ENCODE measurements at places on chromosomes 3 and 15.

- DNase-seq: no peak
Observed at GRCh38 chr15:80259942-80260510, 8.0 kb upstream of the CTXND1 start.

DNA sequence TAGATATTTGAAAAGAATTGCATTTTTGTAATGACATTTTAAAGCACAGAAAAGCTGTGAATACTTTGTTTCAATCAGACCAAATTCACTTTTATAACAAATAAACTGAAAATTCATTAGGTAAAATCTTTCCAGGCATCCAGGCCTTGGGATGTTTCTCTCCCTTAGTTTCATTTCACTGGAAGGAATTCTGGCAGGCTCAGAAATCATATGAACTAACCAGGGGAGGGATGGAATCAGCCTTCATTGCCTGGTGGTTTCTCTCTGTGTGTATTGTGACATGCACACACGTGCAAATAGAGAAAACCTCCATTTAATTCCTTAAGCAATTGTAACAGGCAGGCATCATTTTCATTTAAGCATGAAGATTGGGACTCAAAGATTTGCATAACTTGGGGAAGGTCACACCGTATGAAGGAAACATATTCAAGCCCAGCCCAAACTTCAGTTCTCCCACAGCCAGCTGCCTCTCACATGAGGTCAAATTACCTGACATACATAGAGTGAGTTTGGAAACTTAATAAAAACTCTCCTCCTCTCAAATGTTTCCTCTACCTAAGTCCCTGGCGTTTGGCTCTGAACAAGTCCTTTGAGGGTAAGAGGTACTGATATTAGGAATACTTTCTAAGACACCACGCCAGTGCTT is 376.1 kb upstream of the MCTP2 start:
- DNase-seq: no peak

- DNase-seq: no peak
Observed at GRCh38 chr15:22265056-22265945, 185.0 kb downstream of the OR4M2 start.

GRCh38 chr3:6097021-6097420 is 763.9 kb upstream of the GRM7 start:
- DNase-seq: no peak

DNA sequence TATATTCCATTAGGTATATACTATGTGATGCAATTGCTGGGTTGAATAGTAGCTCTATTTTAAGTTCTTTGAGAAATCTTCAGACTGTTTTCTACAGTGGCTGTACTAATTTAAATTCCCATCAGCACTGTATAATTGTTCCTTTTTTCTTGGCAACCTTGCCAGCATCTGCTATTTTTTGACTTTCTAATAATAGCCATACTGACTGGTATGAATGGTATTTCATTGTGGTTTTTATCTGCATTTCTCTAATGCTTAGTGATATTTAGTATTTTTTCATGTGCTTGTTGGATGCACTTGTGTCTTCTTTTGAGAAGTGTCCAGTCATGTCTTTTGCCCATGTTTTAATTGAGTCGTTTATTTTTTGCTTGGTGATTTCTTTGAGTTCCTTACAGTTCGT is 145.1 kb upstream of the PLSCR5 start:
- no peak for DNase-seq

DNA sequence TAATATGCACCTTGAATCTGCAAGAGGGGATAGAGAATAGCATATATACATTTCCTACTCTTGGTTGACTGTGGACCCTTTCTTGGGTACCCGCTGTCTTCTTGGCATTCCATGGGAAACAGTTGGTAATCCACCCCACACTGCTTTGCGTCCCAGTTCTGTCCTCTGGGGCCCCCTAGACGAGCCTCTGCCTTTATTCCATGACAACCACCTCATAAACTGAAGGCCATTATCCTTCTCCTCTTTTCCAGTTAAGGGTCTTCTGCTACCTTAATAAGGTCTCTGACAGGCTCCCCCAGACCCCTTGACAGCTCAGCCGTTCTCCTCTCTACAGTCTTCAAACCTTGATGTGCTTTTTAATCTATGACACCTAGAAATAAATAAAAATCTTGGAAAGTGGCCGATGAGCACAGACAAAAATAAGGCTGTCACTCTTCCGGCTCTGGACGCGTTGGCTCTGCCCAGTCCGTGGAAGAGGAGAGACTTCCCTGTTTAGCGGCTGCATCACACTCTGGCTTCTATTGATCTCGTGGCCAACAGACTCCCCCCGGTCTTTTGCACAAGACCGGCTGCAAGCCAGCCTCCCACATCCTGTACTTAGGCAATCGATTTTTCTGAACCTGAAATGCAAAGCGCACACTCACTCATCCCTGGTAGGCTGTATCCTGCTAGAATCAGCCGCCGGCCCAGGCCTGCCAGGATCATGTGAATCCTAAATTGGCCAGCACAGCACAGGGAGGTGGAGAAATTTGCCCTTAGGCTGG is 251.0 kb upstream of the TLE3 start:
- DNase-seq: no peak

DNA sequence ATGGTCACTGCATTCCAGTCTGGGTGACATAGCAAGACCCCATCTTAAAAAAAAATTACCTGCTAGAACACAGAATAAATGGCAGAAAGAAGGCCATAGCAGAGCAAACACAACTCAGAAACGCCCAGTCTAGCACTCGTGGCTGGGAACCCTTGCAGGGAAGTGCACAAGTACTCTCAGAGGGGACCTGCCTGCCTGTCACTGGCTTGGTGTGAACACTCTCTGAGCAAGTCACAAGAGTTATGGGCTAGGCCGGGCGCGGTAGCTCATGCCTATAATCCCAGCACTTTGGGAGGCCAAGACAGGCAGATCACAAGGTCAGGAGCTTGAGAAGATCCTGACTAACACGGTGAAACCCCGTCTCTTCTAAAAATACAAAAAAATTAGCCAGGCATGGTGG is 17.2 kb downstream of the SFMBT1 start:
- no peak for DNase-seq

GRCh38 chr3:195815169-195815771 is 3.5 kb upstream of the MUC4 start:
- no peak for DNase-seq

GRCh38 chr3:58254144-58254543 is 16.6 kb downstream of the ABHD6 start:
- no peak for DNase-seq

DNA sequence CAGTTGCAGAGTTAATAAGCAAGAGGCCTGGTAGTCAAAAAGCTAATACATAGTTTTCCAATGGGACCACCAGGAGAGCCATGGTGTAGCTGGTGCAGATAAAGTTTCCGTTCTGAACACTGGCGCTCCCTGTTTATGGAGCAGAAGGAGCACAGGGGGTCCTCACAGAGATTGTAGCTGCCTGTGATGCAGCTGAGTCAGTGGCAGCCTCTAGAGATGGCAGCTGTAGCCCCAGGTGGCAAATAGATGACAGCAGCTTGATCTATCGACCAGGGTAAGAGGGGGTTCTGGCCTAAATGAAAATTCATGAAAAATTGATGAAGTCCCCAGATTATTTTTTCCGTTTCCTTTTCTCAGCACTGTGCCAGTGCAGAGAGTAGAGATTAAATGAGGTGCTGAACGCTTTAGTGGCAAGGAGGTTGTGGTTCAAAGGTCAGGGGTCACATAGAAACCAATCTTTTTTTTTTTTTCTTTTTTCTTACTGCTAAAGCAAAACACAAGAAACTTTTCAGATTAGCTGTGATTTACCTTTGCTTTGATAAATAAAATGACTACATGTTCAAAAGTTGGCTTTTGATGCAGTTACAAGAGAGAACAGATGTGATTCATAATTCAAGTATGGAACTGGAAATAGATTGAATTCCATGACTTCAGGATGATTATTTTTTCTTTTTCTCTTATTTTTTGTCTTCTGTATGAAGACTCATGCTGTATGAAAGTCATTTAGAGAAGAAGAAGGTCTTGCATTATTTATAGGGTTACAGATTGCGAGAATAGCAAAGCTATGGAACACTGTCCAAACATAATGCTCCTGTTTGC is 63.3 kb downstream of the ROBO2 start:
- DNase-seq: no peak

DNA sequence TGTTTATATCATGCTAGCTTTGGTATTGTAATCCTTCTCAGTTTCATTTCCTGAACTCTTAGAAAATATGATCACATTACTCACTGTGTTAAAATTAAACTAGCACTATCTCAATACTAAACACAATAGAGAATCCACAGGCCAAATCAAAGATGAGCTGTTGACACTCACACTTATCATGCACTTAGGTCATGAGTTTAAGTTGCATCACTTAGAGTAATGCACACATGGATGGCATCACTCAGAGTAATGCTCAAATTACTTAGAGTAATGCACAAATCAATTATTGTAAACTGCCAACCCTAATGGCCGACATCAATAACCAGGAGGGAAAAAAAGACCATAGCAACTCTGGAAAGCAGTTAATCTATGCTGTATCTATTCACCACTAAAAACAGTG is 40.0 kb upstream of the MCF2L2 start:
- DNase-seq: no peak

DNA sequence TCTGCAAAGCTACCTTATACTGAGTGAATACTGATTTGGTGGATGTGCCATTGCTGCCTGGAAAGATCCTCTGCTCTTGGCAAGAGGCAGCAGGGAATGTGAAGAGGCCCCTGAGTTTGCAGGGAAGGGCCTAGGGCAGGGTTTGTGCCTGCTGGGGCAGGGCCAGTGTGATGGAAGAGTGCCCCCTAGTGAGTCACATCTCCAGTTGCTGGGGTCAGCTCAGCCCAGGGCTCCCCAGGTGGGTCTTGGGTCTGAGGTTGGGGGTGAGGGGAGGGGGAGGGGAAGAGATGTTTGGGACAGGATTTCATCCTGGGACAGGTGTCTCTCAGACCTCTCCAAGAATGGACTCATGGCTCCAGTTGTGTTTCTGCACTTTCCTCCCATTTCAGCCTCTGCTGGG is 4.1 kb upstream of the AMOTL2 start:
- no peak for DNase-seq

GRCh38 chr3:43620831-43621655 is 768 bp downstream of the ANO10 start:
- no peak for DNase-seq

DNA sequence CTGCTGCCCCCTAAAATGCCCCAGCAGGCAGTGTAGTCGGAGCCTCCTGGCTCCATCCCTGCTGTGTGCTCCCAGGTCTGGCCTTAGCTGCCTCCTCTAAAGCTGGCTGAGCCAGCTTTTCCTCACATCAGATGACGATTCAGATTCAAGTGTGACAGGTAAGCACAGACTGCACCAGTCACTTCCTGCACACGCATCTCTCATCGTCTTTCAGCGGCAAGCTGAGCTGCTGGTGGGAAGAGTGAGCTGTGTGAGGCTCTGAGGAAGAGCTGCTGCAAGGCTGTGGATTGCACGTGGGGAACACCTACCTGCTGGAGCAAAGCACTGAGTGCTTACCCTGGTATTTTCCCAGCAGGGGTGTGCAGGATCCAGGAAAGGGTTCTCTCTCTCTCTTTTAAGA is 88.4 kb upstream of the RPL32 start:
- no peak for DNase-seq
